ENCODE measurements at places on chromosomes 6 and 20.

DNA sequence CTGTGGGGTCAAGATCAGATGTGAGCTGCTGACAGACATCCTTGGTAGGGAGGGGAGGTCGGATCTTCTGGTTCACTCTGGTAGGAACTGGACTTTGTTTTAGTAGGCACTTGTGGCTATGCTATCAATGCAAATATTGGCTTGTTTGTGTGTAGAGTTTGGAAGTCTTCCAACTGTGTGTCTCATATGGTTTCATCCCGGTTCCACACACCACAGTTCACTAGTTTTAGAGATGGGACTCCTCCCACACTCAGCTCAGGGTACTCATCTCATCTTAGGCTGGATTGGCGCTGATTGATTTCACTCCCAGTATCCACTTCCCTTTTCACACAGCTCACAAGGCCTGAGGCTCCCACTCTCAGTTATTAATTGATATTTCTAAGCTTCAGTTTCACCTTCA lies 161.3 kb downstream of the THBS2 start:
- DNase-seq = no peak

- no peak for DNase-seq
Observed at GRCh38 chr6:169169375-169169774, 84.3 kb downstream of the THBS2 start.

DNA sequence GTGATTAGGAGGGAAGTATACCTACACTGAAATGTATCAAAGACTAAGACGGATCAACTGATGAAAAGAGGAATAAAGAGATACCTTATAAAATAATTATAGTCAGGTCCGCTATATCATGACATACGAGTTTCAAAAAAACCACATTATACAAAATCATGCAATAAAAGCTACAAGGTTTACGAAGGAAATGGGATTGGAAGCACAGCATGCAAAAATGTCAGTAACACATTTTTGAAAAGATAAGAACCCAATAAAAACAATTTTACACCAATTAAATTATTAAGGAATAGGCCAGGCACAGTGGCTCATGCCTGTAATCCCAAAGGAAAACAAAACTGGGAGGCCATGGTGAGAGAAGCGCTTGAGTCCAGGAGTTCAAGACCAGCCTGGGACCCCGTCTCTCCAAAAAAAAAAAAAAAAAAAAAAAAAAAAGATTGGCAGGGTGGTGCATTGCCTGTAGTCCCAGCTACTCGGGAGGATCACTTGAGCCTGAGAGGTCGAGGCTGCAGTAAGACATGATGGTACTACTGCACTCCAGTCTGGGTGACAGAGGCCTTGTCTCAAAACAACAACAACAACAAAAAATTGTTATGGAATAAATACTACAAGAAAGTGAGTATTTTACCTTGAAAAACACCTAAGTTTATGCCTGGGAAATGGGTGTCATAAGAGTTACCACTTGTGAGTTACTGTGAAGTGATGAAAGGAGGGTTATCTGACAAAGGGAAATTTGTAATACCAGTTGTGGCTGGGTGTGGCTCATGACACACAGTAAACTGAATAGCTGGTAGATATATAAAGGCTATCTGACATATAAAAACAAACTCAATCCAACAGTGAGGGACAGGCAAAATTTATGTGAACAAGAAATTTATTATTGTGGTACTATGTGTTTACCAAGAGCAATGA lies 45.2 kb downstream of the RANBP9 start:
- no peak for DNase-seq

DNA sequence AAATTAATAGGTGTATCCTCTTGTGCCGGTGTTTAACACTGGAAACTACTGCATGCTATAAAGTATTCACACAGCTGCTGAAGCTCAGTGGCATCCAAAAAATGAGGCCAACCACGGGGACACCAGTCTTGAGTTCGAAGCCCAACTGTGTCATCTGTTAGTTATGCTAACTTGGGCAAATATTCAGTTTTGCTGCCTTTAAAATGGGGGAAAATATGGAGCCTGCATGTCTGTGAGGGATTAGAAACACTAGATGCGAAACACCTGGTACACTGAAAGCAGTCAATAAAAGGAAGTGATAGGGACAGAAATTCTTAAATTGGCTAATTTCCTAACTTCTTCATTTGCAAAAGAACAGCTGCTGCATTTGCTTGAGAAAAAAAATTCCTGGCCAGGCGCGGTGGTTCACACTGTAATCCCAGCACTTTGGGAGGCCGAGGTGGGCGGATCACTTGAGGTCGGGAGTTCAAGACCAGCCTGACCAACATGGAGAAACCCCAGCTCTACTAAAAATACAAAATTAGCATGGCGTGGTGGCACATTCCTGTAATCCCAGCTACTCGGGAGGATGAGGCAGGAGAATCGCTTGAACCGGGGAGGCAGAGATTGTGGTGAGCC lies 36.6 kb upstream of the MLIP start:
- DNase-seq = no peak

GRCh38 chr6:1654054-1654453 lies 44.3 kb downstream of the FOXC1 start:
- no peak for DNase-seq

GRCh38 chr20:1177680-1178079 lies 7.1 kb downstream of the TMEM74B start:
- DNase-seq = no peak

DNA sequence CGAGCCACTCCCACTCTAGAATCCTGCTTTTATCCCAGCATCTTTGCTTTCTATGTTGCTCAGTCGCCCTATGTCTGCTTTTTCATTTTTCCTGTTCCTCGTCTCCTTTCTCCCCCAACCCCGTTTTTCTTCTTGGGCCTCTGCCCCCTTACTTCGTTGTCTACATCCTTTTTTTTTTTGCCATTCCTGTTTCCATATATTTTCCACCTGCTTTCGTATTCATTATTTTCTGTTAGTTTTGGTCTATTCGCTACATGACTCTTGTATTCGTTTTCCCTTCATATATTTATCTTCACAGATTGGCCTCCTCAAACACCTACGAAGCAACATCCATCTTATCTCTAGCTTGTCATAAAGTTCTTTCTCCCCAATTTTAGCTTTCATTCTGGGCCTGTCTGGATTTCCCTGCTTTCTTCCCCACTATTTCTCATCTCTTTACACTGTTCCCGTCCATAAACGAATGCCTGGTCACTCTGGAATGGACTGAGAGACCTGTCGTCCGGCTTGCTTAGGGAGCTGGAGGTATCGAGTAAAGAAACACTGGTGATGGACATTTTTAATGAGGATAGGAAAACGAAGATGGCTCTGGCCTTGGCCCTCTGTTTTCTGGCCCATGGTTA lies 915 bp downstream of the PRRC2A start:
- no peak for DNase-seq

- DNase-seq = no peak
Observed at GRCh38 chr6:155523821-155524651, 68.4 kb upstream of the NOX3 start.

DNA sequence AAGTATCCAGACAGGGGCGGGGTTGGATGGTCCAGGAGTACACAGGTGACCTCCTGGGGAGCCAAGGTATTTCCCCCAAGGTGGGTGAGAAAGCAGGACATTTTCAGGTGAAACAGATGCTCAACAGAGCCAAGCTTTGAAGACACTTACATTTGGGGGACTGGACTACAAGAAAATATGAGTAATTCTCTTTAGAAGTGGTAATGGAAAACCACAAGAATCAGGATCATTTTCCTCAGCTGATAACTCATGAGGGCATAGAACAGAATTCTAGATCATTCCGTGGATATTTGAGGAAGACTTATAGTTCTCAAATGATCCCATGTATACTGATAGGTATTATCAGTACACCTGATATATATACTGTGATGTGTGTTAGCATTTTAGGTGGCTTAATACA lies 89.9 kb downstream of the UST start:
- no peak for DNase-seq

DNA sequence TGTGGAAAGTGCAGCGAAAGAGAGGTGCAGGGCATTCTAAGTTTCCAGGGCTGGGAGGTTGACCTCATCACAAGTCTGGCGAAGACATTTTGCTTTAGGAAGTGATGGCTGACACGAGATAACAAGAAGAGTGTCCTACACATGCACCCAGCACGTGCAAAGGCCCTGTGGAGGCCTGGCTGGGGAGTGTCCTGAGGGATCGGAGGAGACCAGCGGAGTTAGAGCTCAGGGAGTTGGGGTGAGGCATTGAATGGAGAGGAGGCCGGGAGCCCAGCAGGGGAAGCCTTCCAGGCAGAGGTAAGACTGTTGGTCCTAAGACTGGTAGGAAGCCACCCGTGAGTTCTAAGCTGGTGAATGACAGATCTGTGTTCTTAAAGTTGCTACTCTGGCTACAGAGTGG lies 58.4 kb downstream of the PPP1R14C start:
- DNase-seq = no peak

DNA sequence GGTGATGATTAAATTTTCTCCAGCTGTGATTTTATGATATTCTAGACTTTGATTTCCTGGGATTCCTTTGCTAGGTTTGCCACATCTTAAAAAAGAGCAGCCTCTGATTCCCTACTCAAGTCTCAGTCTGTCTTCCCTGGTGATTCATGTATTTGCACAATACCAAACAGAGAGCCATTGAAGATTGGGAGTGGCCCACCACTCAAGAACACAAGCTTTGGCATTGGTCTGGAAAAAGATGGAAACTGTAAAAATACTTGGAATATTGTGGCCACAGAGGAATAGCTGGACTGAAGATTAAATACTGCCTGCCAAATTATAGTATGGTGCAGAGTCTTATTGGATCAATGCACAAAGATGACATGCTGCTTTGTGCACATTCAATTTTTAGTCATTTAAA lies 32.9 kb downstream of the PTCHD4 start:
- no peak for DNase-seq

- DNase-seq = no peak
Observed at GRCh38 chr6:138590796-138591709, 91.8 kb upstream of the NHSL1 start.

DNA sequence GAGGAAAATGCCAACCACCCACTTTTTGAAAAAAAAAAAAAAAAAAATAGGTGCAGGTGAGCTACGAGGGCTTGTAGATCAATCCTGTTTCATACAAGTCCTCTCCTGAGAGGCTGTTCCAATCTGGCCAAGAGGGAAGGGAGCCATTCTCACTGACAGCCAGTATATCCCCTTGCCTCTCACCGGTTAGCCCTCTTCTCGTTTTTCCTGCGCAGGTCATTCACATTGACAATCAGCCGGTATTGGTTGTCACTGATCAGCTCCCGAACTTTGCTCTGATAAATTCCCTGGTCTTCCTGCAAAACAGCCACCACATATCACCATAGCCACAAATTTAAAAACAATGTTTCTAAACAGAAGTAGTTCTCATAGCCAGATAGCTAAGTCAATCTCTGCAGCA lies 1.4 kb downstream of the MCM3 start:
- DNase-seq = no peak

DNA sequence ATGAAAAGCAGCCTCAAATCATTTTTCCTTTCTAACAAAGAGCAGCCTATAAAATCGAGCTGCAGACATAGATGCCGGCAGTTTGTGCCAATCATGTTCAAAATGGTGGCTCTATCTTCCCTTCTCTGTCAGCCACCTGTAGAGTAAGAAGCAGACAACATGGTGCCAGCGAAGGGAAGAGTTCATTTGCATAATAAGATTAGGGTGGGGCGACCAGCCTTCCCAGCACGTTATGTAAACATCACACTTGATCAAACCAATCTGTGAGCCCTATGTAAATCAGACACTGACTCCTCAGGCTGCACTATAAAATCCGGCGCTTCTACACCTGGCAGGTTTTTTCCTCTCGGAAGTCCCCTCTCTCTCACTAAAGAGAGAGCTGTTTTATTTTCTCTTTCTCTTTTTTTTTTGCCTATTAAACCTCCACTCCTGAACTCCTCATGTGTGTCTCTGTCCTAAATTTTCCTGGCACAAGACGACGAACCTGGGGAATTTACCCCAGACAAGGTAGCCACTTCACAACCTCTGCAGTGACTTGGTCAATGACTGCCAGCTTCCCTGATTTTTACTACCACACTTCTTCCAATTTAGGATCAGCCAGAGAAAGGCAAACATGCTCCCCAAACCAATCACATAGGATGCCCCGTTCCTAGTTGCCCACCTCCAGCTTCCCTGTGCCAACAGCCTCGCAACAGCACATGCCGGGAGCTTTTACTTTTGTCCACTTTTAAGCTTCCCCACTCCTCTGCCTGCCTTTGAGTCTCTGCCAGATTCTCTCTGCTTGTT lies 12.9 kb downstream of the TPMT start:
- DNase-seq = no peak

- DNase-seq = no peak
Observed at GRCh38 chr6:6390849-6391602, 70.6 kb upstream of the F13A1 start.

- DNase-seq = no peak
Observed at GRCh38 chr6:129186988-129187387, 304.1 kb downstream of the LAMA2 start.

- no peak for DNase-seq
Observed at GRCh38 chr6:144304223-144304848, 19.2 kb downstream of the UTRN start.

DNA sequence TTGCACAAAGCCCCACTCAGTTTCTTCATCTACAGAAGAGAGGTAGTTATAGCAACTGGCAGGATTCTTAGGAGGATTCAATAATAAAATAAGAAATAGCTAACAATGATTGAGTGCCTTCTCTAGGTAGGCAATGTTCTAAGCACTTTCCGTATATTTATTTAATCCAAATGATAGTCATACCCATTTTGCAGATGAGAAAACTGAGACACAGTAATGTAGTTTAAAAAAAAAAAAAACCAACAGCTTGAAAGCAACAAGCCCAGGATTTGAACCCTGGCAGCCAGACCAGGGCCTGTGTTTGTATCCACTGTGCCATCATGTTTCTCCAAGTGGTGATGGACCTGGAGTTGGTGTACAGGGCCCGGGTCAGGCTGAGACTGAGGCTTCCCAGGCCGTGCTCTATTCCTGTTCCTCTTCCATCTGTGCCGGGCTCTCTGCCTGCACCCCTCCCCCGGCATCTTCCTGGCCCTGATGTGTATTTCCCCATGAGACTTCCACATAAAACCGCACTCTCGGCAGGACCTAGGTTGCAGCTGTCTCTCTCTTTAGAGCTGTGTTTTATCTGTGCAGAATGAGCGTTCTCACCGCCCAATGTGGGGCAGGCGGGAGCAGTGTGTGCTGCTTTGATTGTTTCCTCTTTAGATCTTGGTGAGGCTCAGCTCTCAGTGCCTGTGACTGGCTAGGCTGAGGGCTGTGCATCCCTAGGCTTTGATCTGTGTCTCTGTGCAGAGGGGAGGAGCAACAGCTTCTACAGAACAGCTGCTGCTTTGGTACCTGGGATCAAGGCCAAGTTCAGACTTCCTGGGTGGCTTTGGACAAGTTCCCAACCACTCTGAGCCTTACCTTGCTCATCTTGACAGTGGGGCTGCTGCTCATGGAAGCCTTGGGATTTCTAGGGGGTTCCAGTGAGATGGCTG lies 49.5 kb downstream of the TOX2 start:
- no peak for DNase-seq

GRCh38 chr20:4261333-4262284 lies 246.3 kb upstream of the RNF24 start:
- no peak for DNase-seq

GRCh38 chr6:107479089-107479690 lies 10.7 kb upstream of the SOBP start:
- no peak for DNase-seq

DNA sequence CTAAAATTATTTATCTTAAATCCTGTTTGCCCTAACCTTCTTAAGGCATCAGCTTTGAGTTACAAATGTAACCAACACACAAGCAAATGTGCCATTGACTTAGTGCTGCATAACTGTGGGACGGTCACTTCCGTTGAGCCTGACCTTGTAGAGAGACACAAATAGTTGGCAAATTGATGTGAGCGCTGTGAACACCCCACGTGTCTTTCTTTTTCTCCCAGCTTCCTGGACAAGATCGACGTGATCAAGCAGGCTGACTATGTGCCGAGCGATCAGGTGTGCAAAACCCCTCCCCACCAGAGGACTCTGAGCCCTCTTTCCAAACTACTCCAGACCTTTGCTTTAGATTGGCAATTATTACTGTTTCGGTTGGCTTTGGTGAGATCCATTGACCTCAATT lies 56.4 kb downstream of the GNAS start:
- no peak for DNase-seq

All from activated naive CD4-positive, alpha-beta T cell treated with anti-CD3 and anti-CD28 coated beads, Interleukin-2, amount 50 U/mL, for 72 hours (primary cell).